ENCODE measurements at places on chromosomes 3 and 15. TPM values are rescaled to one million over a fixed set of nuclear protein-coding genes. Genes with fewer than 3 reads are reported as not detected.

DNA sequence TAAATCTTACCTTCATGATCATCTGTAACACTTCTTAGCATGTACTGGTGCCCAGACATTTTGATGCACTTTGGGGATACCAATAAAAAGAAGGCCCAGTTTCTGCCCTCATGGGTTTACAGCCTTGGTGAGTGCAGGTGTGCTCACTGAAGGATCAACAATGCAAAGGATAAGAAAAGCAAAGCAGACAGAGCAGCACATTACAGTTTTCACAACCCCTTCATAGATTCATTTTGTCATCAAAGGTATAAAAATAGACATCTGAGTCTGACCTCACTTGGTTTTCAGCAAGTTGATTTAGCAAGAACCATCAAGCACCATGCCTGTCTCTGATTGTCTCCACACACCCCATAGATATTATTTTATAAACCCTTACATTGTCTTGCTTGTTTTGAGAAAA is 77.6 kb downstream of the BFSP2 start:
- no peak for DNase-seq

SPESP1 gene
- total RNA-seq = 8.4 TPM

DNA sequence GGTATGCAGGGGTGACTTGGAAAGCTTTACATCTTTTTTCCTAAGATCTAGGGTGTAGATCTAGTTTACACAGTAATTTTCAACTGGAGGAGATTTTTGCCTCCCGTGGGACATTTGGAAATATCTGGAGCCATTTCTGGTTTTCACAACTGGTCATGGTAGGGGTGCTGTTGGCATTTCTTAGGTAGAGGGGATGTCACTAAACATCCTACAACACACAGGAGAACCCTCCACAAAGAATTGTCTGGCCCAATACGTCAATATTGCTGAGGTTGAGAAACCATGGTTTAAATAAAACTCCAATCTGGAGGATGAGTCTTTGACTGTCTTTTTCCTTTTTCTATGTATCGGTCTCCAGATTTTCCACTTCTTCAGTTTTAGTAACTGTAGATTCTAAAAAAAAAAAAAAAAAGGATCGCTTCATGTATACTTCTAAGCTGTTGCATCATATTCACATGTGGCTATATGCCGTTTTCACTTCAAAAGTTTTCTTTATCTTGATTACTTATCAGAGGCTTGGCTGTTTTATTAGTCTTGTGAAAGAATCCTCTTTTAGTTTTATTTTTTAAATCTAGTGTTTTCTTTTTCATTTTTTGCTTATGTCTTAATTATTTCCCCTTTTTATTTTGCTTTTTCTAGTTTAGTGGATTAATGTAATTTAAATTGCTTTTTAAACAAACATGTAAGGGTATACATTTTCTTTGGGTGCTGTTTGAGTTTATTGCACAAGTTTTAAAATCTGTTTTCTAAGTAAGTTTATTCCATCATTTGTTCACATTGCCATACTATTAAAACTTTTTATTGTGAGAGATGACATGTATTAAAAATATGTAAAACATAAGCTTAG is 21.2 kb downstream of the UBE2Q2 start:
- no peak for DNase-seq

GRCh38 chr15:96421178-96421601 is 90.7 kb downstream of the NR2F2 start:
- no peak for DNase-seq

GRCh38 chr15:71444866-71445590 is 329.8 kb downstream of the THSD4 start:
- no peak for DNase-seq

DNA sequence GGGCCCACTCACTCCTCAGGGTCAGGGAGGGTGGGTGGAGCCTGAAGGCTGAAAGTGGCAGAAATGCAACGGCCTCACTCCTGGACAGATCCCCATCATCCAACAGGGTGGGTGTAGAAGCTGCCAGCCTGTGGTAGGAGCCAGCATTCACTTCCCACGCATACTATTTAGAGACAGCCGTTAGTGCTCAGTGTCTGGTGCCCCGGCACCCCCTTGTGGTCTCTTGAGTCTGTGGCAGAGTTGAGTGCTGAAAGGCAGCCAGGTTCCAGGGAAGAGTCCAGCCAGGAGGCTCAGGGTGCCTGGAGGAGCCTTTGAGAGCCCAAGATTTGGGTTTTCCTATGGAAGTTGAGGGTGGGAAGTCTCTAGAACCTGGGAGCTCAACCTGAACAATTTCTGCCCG is 2.1 kb upstream of the GNAT1 start:
- DNase-seq = peak; percentile 54

DNA sequence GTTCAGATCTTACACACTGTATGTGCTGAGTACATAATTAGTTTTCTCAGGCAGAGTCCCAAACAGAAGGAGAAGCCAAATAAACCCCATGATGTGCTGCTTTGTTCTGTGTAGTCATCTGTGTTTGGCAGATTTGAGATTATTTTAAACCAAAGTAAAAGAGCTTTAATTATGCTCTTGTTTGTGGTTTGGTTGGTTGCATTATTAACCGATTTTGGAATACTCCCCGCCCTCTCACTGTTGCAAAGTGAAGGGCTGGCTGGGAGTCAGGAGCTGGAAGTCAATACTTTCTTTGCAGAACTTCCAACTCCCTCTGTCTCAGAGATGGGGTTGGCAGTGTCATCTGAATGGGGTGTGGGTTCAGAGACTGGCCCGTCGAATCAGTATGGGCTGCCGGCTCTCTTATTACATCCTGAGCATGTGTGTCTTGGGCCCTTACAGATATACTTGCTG is 34.4 kb downstream of the SLCO3A1 start:
- DNase-seq = no peak

TERC gene
- total RNA-seq = 246 TPM

GRCh38 chr3:134374791-134375581 is 739 bp upstream of the AMOTL2 start:
- DNase-seq = no peak

DNA sequence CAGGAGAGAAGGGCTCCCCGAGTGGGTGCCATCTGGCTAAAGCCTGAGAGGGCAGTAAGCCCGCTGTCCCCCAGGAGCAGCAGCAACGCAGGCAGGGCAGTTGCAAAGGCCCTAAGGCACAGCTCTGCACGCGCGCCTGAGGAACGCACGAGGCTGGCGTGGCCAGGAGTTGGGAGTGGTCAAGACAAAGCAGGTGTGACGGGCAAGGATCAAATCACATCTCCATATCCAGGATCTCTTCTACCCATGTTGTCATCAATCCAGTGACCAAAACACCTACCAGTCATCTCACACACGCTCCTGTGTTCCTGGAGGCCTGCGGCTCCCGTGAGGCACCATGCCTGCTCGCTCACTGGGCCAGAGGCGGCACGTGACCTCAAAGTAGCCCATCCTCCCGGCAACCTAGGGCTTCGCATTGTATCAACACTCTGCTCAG is 59.5 kb downstream of the ERC2 start:
- no peak for DNase-seq

- no peak for DNase-seq
These were observed 353.0 kb downstream of the EDEM1 start for GRCh38 chr3:5540532-5540931.

GRCh38 chr3:11776346-11776745 is 70.3 kb downstream of the TAMM41 start:
- DNase-seq = no peak

VGLL3 gene
- 55.7 TPM for total RNA-seq

CLRN1 gene
- not detected for total RNA-seq

Measured in kidney epithelial cell (primary cell).